ENCODE measurements at places on chromosomes 1 and 21.

DNA sequence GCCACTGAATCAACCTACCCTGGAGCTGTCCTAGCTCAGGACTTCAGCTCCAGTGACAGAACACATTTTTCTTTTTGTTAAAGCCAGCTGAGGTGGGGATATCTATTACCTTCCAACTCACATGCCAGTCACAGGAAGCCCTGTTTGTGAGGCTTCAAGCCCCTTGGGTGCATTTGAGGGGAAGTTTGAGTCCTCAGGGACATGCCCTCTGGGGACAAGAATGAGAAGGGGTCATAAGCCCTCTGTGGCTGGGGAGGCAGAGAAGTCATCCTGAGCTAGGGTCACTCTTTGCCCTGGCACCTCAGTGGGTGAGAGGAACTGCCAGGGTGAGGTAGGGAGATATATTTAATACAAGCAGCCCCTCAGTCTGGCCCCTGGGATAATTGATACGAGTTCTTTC, 33.5 kb upstream of the CLDN14 start:
- DNase-seq = no peak

DNA sequence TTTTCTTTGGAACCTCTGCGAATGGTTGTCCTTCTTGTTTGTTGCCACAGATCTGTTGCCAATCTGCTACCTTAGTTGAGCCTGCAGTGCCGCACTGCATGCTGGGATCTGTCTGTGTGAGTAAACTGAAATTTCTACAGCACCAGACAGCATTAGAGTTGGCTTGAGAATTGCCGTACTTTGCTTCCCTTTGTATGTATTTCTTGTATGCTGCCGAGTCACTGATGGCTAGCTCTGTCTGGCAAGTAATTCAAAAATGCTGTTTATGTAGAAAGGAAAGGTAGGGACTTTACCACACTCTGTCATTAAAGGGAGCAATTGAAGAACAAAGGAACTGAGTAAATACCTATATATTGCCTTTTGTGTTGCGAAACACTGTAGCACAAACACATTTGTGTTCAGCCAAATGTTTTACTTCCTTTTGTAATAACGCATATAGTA, 857.4 kb downstream of the USP25 start:
- no peak for DNase-seq

DNA sequence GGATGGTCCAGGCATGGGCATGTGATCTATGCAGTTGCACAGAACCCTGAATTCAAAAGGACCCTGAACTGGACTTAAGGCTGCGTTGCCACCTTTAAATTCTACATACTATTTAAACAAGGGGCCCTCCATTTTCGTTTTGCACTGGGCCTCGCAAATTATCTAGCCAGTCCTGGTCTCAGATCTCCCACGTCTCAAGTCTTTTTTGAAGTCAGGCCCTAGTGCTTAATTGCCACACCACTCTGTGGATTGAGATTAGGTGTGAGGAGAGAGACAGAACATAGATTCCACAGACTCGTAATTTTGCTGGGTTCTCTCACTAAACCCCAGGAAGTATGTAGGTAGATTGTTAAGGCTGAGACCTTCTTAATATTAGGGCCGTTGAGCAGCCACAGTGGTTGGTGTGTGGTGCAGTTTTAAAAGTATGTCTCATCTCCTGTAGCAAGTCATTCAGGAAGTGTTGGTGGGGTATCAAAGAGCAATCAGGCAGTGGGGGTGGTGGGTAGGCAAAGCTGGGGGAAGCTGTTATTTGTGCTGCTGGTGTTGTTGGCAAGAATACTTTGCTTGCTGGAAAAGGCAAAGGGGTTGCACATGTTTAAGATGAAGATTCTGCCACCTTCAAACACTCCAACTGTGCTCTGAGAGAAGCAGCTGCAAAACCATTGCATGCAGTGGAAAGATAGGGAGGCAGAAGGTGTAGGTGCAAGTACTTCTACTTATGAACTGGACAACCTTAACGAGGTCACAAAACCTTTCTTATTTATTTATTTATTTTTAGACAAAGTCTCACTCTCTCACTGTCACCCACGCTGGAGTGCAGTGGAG, 11.2 kb downstream of the CD84 start:
- DNase-seq = peak; percentile 78

GRCh38 chr1:197041486-197042353, 25.3 kb downstream of the F13B start:
- no peak for DNase-seq

- no peak for DNase-seq
Measured at GRCh38 chr21:23471877-23472276, 2135.4 kb downstream of the MRPL39 start.

- DNase-seq = no peak
Measured at GRCh38 chr21:18191139-18191538, 53.5 kb upstream of the CHODL start.

GRCh38 chr1:225522588-225523262, 94.9 kb upstream of the LBR start:
- DNase-seq = no peak

DNA sequence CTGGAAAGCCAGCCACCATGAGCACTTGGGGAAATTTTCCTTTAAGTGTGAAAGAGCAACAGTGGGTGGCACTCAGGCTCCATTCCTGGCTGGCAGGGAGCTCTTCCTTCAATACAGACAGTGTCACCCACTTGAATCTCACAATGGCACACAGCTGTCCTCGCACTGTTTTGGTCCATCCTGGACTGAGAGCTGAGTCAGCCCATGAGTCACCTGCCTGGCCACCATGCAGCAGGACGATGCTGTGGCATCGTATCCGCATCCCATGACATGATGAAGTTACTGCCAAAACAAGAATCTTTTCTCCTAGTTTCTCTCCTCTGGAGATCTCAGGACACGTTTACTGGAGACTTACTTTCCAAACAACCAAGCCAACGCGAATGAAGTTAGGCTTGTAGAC, 6.0 kb downstream of the TMPRSS2 start:
- no peak for DNase-seq

GRCh38 chr1:108679586-108680213, 12.4 kb upstream of the PRPF38B start:
- no peak for DNase-seq

DNA sequence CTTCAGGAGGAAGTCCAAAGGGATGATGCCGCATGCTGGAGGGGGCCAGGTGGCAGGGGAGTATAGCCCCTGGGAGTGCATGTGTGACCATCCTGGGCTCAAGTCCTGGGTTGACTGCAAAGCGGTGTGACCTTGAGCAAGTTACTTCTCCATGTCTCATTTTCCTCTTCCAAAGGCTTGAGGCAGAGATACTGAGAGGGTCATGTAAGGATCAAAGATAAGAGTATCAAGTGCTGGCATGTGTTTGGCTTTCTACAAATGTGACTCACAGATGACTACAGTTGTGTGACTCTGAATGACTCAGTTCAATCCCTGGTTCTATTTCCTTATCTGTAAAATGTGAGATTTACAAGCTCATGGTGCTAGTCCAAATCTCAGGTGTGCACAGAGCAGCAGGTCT, 26.1 kb downstream of the PROK1 start:
- DNase-seq = no peak

- no peak for DNase-seq
Measured at GRCh38 chr1:156948708-156949107, 28.3 kb downstream of the LRRC71 start.

- no peak for DNase-seq
Measured at GRCh38 chr1:239736479-239736878, 350.1 kb downstream of the CHRM3 start.

DNA sequence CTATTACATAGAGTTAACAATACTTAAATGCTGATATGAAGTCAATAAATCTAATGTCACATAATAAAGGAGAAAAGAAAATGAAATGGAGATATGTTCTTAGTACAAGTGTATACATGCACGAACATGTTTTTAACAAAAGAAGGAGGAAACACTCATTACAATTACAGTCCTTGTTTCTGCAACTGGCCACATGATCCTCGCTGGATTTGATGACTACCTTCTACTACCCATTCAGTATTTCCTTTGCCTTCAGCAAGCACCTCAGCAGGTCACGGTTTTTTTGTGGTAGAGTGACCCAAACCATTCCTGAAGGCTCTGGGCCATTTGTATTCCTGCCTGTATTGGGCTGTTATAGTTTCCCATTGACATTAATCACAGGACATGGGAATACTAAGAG, 172.8 kb upstream of the CXADR start:
- no peak for DNase-seq
